ENCODE measurements at places on chromosomes 3 and 15.

- no peak for DNase-seq
Observed at GRCh38 chr15:64720188-64720587, 55.2 kb downstream of the RBPMS2 start.

DNA sequence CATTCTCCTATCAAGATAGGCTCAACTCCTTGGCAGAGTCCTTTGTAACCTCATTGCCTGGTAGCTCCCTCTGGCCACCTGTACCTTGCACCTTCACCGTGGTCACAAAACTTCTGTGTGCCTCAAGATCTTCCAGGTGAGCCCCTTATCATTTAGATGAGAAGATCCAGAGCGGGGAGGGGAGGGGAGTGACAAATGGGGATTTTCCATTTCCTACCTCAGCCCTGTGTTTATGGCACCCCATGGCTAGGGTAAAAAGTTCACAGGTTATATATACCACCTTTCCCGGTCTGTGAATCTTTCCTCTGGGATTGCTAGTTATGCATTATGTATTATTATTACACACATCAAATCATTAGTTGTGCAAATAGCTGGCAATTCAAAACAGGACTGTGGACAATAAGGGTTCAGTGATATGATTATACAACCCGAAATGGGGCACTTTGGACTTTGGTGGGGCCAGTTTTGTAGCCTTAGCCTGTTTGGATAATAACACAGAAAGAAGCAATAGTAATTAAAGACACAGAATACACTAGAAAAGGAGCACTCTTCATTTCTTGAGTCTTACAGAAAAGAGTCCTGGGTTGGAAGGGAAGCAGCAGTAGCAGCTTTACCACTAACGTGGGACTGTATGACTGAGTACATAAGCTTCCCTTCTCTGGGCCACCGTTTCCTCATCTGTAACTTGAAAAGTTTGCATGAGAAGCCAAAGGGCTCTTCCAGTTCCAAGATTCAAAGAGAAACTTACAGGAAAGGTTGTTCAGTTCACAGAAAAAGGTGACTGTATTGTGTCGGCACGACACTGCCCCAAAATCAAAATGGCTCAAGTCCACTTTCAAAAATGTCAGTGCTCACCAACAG is 7.1 kb downstream of the TLE3 start:
- DNase-seq: no peak

GRCh38 chr3:130242850-130243569 is 102.5 kb upstream of the COL6A5 start:
- DNase-seq: no peak

- no peak for DNase-seq
Observed at GRCh38 chr3:112111785-112112402, 21.2 kb downstream of the GCSAM start.

- no peak for DNase-seq
Observed at GRCh38 chr3:30615615-30616346, 9.4 kb downstream of the TGFBR2 start.

DNA sequence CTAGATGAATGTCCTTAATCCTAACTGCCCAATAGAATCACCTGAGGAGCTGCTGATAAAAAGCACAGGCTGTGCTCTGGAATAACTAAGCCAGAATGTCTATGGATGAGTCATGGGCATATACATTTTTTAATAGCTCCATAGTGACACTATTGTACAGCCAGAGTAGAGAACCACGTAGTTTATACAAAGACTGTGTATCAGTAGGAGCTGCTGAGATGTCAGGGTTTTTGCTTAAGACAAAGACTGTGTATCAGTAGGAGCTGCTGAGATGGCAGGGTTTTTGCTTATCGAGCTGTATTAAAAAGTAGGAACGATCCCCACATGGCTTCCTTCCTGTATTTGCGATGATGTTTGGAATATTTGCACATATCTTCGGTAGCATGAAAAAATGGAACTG is 137.4 kb downstream of the SV2B start:
- DNase-seq: no peak

- no peak for DNase-seq
Observed at GRCh38 chr3:133674290-133674919, 12.7 kb upstream of the TOPBP1 start.

GRCh38 chr15:89105147-89105546 is 16.9 kb downstream of the ABHD2 start:
- no peak for DNase-seq

DNA sequence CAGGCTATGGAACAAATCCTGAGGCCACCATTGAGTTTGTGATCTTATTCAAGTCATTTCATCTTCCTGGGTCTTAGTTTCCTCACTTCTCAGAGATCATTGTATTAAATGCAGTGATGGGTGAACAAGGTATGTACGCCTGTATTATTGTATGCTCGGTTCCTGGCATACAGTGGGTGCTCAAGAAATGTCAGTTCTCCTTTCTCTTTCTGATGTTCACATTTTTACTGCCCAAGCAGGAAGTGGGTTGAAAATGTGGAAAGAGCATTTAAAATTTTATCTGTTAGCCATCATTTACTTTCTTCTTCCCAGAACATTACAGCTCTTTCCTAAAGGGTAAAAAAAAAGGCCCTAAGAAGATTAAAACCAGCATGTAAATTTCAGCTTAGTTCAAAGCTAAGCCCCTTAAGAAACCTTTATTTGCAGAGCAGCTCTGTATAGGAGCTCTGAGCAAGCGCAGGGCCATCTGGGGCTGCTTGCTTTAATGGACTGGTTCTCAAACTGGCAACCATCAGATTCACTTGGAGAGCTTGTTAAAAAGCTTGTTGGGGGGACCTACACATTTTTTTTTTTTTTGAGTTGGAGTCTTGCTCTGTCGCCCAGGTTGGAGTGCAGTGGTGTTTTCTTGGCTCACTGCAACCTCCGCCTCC is 179.4 kb downstream of the CHST2 start:
- DNase-seq: no peak

- no peak for DNase-seq
Observed at GRCh38 chr3:27500035-27500434, 15.9 kb upstream of the SLC4A7 start.

DNA sequence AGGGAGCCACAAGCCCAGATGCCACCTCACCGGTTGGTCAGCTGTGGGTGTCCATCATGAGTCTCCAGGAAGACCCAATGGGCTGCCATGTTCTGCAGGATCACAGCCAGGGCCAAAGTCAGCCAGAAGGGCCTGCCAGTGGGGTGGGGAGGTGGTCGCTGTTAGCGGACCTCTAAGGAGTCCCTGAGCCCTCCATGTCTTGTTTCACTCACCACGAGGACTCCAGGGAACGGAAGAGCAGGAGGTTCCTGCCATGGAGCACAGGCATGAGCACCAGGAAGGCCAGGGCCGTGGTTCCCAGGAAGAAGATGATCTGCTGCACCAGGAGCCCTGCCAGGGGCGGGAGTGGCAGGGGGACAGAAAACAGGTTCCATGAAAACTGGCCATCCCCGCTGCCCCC is 8.6 kb downstream of the ISLR start:
- DNase-seq: no peak

GRCh38 chr3:168707900-168708299 is 612.2 kb upstream of the GOLIM4 start:
- no peak for DNase-seq

DNA sequence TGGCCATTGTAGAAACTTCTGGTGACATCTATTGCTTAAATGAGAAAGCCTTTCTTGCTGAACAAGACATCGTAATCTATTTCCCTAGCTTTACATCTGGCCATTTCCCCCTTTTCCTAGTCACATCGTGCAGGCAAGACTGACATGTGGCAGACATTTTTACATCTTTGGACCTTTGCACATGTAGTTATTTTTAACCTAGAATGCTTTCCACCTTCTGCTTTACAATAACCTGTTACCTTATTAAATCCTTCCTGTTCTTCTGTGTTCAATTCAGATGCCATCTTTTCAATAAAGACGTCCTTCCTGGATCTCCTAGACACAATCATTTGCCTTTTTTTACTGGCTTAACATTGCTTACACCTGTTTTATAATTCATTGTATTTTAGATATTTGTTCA is 343.3 kb downstream of the DIPK2A start:
- DNase-seq: no peak

DNA sequence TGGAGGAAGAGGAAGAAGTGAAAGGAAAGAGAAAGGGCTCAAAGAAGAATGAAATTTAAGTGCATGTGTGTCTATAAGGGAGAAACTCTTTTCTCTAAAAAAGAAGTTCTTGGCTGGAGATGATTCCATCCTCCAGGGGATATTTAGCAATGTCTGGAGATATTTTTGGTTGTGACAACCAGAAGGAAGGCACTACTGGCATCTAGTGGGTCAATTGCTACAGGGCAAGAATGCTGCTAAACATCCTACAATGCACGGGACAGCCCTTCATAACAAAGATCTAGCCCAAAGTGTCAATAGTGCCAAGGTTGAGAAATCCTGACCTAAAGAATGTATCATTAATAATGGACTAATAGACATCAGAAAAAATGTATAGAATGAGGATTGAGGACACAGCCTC is 57.4 kb upstream of the ST3GAL6 start:
- no peak for DNase-seq

GRCh38 chr3:165640970-165641369 is 196.3 kb downstream of the BCHE start:
- DNase-seq: no peak

DNA sequence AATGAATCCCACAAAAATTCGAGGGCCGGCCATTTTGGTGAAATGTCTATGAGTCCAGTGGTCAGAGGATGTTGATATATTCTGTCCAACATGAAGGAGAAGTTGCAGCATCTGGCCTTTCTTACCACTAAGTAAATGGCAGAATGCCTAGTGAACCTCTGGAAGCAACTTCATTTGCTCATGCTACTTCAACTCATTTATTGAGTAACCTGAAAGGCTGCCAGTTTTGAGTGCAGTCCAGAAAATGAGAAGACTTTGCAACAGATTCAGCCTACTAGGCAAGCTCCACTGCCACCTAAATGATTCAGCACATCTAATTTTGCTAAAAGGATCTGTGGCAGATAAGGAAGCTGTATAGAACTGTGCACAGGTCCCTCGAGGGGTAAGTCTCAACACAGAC is 265.0 kb downstream of the OPA1 start:
- no peak for DNase-seq

GRCh38 chr3:71896751-71897150 is 111.8 kb upstream of the PROK2 start:
- DNase-seq: no peak

GRCh38 chr3:20984594-20985205 is 766.3 kb downstream of the ZNF385D start:
- DNase-seq: no peak

- DNase-seq: no peak
Observed at GRCh38 chr3:144660186-144660585, 688.6 kb downstream of the DIPK2A start.

- no peak for DNase-seq
Observed at GRCh38 chr15:34642247-34642646, 58.8 kb upstream of the GOLGA8B start.

DNA sequence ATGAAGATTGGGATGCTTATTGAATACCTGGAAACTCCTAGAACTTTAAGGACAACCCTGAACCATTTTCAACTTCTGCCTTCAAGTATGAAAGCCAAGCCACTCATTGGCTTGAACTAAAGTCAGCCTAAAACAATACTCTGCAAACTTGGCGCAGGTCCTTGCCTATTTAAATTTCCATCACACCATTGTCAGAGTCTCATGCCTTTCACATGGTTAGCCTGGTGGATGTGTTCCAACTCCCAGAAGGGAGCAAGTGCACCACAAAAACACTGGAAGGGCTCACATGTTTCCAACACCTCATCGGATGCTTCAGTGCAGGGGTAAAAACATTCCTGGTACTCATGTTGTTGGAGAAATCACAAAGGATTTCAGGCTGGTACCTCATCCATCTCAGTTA is 511.6 kb upstream of the MDFIC2 start:
- no peak for DNase-seq

- no peak for DNase-seq
Observed at GRCh38 chr3:58522759-58523425, 14.1 kb downstream of the ACOX2 start.

GRCh38 chr3:194785315-194785714 is 99.6 kb downstream of the FAM43A start:
- no peak for DNase-seq

- DNase-seq: no peak
Observed at GRCh38 chr3:126442094-126442855, 33.4 kb downstream of the ZXDC start.

DNA sequence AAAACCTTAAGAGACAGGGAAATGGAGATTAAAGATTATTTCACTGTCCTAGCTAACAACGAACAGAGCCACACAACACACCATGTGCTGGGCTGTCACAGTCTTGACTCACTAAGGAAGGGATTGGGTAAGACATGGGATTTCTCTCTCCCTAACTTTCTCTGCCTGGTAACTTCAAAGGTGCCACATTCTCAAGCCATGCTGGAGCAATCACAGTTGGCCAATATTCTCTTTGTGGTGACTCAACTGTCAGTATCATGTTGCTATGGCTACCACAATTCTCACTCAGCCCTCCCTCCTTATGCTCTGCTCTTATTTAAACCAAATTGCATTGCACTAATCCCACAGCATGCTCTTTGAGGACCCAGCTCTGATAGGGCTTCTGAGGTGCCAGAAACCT is 74.0 kb downstream of the OXNAD1 start:
- no peak for DNase-seq

DNA sequence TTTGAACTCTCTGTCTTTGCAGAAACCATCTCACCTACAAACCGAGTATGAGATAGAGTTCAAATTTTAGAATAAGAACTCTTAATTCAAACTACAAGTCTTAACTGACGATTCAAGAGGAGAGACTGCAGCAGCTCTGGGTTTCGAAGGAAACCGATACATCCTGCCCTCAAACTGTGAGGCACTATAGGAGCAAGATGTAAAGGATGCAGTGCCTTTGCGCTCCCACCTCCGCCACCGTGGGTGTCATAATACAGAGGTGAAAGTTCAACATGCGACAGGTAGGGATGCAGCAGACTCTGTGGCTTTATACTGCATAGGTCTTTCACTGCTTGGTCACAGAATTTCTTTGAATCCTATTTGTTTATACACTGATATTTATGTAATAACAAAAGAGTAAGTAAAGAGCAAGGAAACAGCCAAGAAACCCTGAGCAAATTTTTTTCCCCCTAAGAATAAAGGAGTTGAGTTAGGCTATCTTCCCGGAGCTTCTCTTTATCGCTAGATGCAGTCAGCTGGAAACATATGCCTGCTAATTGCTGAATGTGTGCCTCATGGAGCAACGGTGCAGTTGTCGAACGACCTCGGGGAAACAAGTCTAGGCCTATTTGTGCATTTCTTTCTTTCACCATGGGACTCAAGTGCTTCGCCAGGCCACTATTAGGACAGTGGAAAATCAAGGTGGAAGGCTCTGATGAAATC is 1097.6 kb upstream of the CFAP20DC start:
- no peak for DNase-seq

- peak; percentile 59 for DNase-seq
Observed at GRCh38 chr15:52103217-52104207, 9.1 kb downstream of the BCL2L10 start.

DNA sequence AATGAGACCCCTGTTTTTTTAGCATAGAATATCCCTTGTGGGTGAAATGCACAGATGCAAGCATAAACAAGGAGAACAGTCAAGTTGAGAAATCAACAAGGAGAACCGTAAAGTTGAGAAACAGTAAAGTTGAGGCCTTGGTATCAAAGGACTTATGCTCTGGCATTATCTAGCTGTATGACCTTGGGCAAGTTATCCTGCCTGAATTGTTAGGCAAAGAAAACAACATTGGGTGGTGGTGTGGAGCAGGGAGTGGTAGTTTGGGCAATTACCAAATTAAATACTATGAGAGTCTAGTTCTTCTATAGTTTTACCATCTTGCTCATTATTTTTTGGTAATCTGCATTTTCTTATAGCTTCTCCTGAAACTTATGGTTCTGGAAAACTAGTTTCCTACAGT is 573.4 kb upstream of the ARPP21 start:
- no peak for DNase-seq

- DNase-seq: no peak
Observed at GRCh38 chr15:40838756-40839155, 5.1 kb upstream of the SPINT1 start.

- DNase-seq: no peak
Observed at GRCh38 chr15:41666353-41666920, 6.2 kb downstream of the MGA start.

Data from 8988T (cell line).